ENCODE measurements at places on chromosomes 3 and 15.
A peak's percentile ranks its signal among the peaks of the same experiment; 100 is the strongest.

- no peak for DNase-seq
Measured at GRCh38 chr3:14175383-14176037, 2.9 kb downstream of the XPC start.

DNA sequence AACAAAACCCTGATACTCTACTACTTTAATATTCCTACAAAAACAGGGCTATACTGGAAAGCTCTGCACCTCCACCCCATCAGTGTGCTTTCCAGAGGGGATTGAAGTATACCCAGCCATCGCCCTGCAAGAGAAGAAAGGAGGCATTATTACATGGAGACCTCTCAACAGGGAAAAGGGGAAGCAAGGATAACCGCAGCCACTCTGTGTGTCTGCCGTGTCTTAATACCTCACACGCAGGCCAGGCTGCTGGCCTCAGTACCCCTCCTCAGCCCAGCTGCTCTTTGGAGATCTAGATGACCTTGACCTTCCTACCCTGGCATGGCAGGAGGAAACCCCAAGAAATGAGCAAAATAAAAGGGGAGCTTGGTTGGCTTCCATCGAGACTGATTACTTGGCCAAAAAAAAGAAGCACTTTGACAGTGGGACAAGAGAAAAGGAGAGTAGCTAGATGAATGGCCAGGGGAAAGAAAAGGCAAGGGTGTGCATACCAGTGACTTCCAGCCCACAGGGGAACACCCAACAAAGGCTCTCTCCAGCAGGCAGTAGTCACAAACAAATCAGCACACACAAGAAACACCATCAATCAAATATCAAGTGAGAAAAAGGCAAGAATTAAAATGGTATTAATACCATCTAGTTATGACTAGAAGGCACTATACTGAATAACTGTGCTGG, 129.4 kb downstream of the STT3B start:
- DNase-seq, result no peak

GRCh38 chr3:112582244-112582874, 20.5 kb downstream of the SLC35A5 start:
- peak; percentile 31 for DNase-seq

DNA sequence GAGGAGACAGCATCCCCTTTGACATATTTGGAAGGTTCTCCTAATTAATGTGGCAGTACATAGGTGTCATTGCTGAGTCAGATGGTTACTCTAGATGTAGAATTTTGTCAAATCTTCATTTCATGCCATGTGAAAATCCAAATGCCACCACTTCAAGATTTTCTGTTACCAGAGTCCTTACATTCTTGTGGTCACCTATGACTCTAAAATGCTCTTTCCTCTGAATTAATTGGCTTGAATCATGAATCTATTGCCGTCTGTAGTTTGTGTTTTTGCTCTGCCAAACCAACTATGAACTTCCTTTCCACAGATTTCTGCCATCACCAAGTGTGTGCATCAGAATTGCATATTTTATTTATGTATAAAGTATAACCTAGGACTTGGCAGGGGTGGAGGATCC, 269.4 kb upstream of the ZPLD1 start:
- no peak for DNase-seq

Measured in suppressor macrophage (primary cell).